ENCODE measurements at places on chromosomes 6 and 20.
A peak's percentile ranks its signal among the peaks of the same experiment; 100 is the strongest.

- no peak for DNase-seq
These were observed 163.9 kb upstream of the SULF2 start for GRCh38 chr20:47949230-47949629.

DNA sequence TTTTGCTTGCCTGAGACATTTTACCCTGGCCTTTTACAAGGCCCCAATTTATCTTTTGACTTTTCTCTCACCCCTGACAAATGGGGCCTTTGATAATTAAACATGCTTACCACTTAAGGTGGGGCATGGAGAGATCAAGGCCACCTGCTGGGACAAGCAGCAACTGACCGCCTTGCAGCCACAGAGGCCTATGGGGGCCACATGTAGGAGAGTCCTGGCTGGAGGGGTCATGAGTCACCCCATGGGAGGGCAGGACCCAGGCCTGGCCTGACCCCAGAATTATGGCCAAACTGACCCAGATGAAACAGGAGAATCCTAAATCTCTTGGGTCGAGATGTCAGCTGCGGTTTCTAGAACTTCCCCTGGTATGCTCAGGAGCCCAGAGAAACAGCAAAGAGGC is 8.5 kb upstream of the OCSTAMP start:
- DNase-seq = no peak

DNA sequence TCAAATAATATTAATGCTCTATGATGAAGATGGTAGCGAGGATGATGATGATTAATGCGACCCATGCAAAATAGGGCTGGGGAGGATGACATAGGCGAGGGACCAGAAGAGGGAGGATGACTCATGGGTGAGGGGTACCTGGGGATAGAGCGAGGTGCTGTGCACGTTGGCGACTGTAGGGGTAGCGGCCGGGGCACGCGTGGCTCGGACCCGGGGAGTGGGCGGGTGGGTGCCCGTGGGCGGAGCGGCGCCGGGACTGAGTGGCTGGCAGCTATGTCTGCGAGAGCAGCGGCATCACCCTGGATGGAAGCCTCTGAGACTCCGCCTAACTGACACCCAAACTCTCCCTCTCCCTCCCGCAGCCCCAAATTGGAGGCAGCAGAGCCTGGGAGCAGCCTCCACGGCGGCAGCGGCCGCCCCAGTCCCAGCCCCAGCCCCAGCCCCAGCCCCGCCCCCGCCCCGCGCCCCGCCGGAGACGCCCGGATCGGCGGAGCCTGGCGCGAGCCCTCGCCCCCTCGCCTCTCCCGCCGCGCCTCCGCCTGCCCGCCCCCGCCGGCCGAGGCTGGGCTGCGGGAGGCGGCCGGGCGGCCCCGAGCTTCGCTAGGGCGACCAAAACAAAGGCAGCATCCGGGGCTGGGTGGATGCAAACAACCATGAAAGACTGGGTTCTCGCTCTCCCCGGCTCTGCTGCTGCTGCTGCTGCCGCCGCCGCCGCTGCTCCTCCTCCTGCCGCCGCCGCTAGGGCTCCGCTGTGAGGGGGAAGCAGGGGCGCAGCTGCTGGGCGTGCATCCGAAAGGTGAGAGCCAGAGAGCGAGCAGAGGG is at the start of gene RIMS1:
TSS of gene RIMS1 (plus strand) at position 367 of the 822 bp plus-strand sequence. CDS start 474 bp downstream, outside the sequence.
- DNase-seq = peak; percentile 1

DNA sequence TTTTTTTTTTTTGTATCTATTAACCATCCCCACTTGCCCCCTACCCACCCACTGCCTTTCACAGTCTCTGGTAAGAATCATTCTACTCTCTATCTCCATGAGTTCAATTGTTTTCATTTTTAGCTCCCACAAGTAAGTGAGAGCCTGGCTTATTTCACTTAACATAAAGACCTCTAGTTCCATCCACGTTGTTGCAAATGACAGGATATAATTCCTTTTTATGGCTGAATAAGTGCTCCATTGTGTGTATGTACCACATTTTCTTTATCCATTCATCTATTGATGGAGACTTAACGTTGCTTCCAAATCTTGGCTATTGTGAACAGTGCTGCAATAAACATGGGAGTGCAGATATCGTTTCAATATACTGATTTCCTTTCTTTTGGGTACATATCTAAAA is 328.5 kb downstream of the BTBD9 start:
- no peak for DNase-seq

- no peak for DNase-seq
These were observed 4.6 kb upstream of the DST start for GRCh38 chr6:56647172-56647762.

- no peak for DNase-seq
These were observed 10.6 kb upstream of the CCN5 start for GRCh38 chr20:44704551-44704971.
